H1 (cell line): ENCODE measurements at places on chromosomes 1 and 21.

- no peak for DNase-seq
Measured at GRCh38 chr1:2045468-2046173, 4.6 kb upstream of the PRKCZ start.

DNA sequence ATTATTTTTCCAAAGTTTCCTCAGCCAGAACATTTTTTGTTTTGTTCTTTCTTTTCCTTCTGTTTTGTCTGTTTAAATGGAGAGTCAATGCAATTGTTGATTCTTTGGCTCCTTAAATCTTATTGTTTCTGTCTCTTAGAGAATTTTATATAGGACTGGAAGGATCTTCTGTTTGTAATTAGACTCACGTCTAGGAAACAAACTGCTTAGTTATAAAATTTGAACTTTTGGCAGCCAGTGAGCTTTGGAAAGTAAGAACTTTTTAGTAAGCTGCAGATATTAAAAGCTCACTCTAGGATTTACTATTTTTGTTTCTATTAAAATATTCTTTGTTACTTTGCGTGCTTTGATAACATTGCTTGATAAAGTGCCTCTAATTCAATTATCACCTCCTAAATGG is 109.8 kb upstream of the HNRNPU start:
- DNase-seq, result no peak

DNA sequence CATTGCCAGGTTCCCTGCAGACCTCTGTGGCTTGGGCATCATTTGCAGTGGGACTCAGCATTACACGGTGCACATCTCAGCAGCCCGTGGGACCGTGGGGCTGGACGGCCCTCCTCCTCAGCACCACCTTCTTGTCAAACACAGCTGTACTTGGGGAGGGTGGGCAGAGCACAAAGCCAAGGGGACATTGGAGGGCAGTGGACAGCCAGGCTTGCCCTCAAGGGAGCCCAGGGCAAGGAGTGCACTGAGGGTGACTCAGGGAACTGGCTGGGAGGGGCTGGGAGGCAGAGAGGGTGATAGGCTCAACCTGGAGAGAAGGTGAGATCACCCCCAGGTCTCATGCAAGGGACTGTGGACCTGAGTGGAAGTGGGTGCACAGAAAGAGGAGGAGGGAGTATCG is 3.4 kb downstream of the CAPN9 start:
- no peak for DNase-seq

DNA sequence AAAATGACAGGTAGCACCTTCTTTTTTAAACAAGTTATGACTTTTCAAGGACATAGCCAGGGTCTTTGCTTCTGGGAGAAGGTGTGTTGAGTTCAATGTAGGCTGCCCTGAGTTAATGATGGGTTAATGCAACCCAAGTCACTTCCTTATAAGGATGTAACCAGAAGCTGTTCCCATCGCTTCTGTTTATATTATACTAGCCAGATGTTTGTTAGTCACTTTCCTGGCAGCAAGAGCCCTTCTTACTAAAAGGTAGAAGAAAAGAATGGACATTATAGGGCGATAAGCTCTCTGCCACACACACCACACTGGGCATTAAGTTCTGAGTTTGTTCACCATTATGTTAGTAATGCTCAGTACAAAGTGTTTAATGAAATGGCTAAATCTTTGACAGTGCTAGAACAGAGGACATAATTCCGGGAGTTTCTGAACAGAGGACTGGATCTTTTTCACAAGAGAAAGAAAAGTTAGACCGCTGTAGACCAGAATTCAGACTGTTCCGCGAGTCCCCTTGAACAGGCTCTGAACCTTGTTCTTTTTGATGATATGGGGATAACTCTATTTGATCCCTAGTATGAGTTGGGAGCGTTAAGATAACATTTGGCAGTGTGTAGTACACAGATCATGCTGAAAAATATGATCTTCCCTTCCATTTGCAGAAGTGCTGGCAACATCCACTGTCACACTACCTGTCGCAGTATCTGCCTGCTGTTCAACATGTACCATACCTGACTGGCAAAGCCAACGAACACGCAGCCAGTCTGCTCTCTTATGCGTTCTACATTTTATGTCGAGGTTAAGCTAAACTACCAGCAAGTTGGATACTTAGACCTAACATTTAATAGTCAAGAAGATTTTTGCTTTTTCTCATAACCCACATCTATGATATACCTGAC is 41.0 kb downstream of the DEGS1 start:
- no peak for DNase-seq

DNA sequence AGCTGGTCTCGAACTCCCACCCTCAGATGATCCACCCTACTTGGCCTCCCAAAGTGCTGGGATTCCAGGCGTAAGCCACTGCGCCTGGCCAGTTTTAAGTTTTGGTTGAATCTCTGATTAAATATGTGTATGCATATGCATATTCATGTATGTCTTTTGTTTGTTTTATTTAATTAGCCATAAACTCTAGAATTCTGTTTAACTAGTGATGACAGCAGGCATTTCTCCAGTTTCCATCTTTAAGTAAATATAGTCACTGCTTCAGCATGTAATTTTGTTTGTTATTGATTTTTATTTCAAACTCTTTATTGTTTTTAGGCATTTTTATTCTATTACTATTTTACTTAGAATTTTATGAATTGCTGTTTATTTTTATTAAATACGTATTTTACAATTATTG is 58.0 kb downstream of the NUF2 start:
- DNase-seq, result no peak

GRCh38 chr1:11825131-11825530 is 19.1 kb downstream of the CLCN6 start:
- DNase-seq, result no peak

DNA sequence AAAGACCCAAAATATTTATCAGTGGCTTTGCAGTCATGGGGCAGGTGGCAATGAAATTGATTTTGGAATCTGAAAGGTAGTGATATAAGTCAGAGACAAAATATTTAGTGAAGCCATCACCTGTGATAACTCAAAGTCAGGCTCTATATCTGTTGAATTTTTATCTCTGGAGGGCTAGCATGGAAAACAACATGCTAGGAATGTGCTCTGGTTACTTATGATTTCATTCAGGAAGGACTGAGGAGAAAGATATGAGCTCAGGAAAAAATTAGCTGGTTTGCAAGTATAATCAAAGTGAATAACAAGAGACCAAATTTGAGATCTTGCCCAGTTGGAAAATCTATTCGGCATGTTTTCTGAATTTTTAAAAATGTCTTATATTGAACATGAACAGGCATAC is 364.6 kb upstream of the LRRC7 start:
- DNase-seq, result no peak

- no peak for DNase-seq
Measured at GRCh38 chr1:168260393-168260792, 20.3 kb upstream of the TBX19 start.

DNA sequence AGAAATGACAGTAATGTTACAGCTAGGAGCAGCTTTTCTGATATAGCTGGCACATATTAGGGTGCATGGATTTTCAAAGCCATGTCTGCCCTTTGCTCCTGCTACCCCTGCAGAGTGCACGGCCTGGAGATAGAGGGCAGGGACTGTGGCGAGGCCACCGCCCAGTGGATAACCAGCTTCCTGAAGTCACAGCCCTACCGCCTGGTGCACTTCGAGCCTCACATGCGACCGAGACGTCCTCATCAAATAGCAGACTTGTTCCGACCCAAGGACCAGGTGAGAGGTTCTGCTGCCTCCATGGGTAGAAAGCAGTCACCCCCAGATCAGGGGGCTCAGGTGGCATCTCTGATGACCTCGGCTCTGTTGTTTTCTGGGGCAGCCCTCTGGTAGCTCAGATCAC is 9.8 kb downstream of the MTARC1 start:
- DNase-seq, result no peak

- DNase-seq, result no peak
Measured at GRCh38 chr1:20362856-20363255, 72.2 kb downstream of the VWA5B1 start.

DNA sequence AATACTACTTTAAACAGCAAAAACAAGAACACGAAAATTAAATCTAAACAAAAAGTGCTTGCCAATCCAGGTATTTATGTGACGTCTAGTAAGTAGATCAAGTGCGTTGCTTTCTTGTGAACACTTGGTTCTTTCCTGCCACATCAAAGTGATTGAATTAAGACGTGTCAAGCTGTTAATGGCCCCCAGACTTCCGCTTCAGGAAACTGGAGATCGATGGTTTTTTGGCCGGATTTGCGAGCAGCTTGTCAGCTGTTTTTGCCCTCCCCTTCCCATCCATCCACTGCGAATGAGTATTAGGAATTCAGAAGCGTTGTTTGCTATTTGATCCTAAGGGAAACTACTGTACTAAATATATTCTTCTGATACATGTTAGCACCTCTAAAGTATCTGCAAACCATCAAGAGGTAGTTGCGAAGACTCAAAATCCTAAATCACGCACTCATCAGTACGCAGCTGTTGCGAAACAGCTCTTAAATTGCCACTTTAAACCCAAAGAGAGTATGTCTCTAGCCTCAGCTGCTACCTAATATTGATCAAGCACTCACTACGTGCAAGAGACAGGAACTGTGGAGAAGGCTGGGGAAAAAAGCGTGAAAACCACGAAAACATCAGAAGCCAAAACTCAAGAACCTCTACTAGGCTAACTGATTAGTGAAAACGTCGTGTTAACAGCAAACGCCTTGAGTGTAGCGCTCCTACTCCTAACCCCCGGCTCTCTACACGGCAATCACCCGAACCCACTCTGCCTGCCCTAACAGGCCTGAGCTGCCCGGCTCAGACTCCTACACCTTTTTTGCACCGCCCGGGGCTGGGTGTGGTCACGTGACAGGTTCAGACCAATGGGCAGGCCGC is 473 bp upstream of the BRDT start:
- no peak for DNase-seq

- DNase-seq, result no peak
Measured at GRCh38 chr1:14149431-14149830, 449.1 kb upstream of the KAZN start.

- DNase-seq, result peak; percentile 30
Measured at GRCh38 chr1:42731585-42731984, 8.5 kb downstream of the CLDN19 start.

- no peak for DNase-seq
Measured at GRCh38 chr1:229147072-229147471, 123.8 kb upstream of the RAB4A start.
